Activated CD4-positive, alpha-beta T cell treated with anti-CD3 and anti-CD28 coated beads, Interleukin-2, amount 50 U/mL, for 24 hours (primary cell): ENCODE measurements at places on chromosomes 2 and 18.

- no peak for DNase-seq
Measured at GRCh38 chr2:22276696-22277095, 1108.3 kb upstream of the KLHL29 start.

- DNase-seq, result no peak
Measured at GRCh38 chr2:222490131-222490530, 65.8 kb downstream of the SGPP2 start.

GRCh38 chr18:9321736-9322135 is 12.8 kb upstream of the TWSG1 start:
- DNase-seq, result no peak

DNA sequence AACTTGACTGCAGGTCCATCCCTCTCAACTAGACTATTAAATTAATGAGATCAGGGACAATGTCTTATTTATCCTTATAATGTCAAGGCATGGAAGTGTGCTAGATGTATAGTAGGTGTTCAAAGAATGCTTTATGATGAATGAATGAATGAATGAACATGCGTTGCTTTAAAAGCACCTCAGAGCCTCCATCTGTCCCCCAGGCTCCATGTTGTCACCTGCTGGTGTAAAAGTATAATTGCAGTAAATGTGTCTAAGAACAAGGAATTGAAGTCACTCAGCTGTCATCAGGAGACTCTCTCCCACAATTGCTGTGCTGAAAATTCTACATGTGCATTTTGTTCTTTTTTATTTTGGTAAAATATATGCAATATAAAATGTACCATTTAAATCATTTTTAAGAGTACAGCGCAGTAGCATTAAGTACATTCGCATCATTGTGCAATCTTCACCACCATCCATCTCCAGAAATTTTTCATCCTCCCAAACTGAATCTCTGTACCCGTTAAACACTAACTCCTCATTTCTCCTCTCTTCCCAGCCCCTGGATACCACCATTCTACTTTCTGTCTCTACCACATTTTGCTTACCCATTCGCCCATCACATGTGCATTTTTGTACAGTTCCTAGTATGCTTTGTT is 52.6 kb downstream of the GNAL start:
- no peak for DNase-seq
